ENCODE measurements at places on chromosomes 2 and 18. TPM values are rescaled to one million over a fixed set of nuclear protein-coding genes. Genes with fewer than 3 reads are reported as not detected.

Gene CAPN14
- 0.12 TPM for total RNA-seq

Gene TTC31
- total RNA-seq: 26.9 TPM

Gene RGPD4
- not detected for total RNA-seq

Gene GRP
- total RNA-seq: not detected

Gene CIB4
- not detected for total RNA-seq

Gene LGALSL
- total RNA-seq: 3.1 TPM

Gene REG3G
- total RNA-seq: not detected

Gene FHOD3
- total RNA-seq: 19.7 TPM

All from uterine smooth muscle cell (primary cell).